Activated CD4-positive, alpha-beta T cell treated with anti-CD3 and anti-CD28 coated beads for 48 hours (primary cell): ENCODE measurements at places on chromosomes 7 and 10.

- DNase-seq: no peak
Measured at GRCh38 chr7:152025937-152026890, 740 bp downstream of the GALNT11 start.

- DNase-seq: no peak
Measured at GRCh38 chr7:32218154-32218467, 147.9 kb upstream of the PDE1C start.

DNA sequence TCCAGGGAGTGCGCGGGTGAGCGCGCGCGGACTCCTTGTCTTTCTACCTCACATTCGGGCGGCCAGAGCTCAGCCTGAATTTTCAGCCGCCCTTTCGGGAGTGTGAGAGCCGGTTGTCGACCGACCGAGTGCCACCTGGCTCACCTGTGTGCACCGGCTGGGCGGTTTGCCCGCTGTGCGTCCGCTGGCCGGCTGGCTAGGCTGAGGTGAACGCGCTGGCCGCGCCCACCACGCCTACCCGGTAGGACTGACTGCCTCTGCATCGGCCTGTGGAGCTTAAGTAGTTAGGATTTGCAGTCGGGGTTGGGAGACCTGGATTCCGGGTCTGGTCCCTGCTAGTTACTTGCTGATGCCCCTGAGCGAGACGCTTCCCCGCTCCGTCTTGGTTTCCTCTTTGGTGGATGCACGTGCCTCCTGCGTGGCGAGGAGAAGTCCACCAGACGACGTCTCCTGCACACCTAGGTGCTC is 553 bp downstream of the TSPAN15 start:
- DNase-seq: peak; percentile 9

DNA sequence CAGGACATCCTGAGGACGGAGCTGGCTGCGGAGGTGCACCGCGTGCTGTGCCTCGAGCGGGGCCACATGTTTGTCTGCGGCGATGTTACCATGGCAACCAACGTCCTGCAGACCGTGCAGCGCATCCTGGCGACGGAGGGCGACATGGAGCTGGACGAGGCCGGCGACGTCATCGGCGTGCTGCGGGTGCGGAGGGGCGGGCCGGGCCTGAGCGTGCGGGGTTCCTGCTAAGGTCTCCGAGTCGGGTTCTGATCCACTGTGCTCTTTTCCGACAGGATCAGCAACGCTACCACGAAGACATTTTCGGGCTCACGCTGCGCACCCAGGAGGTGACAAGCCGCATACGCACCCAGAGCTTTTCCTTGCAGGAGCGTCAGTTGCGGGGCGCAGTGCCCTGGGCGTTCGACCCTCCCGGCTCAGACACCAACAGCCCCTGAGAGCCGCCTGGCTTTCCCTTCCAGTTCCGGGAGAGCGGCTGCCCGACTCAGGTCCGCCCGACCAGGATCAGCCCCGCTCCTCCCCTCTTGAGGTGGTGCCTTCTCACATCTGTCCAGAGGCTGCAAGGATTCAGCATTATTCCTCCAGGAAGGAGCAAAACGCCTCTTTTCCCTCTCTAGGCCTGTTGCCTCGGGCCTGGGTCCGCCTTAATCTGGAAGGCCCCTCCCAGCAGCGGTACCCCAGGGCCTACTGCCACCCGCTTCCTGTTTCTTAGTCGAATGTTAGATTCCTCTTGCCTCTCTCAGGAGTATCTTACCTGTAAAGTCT is 10.4 kb downstream of the ATG9B start:
- peak; percentile 94 for DNase-seq

DNA sequence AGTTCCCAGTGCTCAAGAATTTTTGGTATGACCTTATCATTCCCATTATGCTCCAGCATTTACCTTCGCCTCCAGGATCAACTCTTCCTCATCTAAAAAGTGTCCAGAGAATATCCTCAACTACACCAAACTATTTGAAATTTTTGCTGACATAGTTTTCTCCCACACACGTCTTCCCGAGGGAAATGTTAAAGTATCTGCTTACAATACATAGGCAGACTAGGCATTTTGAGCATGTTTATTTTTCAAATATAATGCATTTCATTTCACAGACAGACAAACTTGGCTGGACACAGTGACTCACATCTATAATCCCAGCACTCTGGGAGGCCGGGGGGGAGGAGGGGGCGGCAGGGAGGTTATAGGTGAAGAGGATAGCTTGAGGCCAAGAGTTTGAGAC is 177.1 kb upstream of the TRIM24 start:
- no peak for DNase-seq

- no peak for DNase-seq
Measured at GRCh38 chr7:159061674-159062212, 82.9 kb downstream of the VIPR2 start.

- DNase-seq: peak; percentile 85
Measured at GRCh38 chr10:6918305-6918704, 338.2 kb upstream of the PRKCQ start.

DNA sequence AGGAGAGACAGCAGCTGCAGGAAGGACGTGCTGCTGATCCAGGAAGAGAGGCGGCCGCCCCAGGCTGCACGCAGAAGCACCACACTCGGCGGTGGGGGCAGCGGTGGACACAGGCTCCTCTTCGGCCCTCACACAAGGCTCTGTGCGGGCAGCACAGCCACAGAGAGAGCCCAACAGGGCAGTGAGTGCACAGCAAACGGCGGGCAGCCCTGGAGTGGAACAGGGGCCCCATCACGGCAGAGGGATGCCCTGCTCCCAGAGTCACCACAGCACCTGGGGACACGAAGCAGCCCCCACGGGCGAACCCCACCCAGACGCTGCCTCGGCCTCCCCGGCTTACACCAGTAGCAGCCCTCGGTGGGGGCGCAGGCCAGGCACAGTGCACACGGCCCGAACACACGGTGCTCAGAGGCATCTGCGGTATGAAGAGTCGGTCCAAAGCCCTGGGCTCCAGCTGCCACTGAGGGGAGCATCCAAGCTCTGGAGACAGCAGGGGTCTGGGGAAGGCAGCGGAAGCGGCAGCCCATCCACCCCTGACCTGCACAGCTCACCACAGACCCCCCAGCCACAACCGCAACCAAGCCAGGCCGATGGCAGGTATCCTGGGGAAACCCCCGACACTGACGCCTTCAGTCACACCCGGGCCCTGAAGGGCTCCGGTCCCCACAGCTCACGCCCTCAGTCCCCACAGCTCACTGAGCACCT is 16.8 kb downstream of the NUDT1 start:
- DNase-seq: no peak

- no peak for DNase-seq
Measured at GRCh38 chr10:119803264-119803663, 69.4 kb downstream of the MCMBP start.

GRCh38 chr10:83991986-83992753 is 147.1 kb upstream of the GHITM start:
- peak; percentile 43 for DNase-seq

DNA sequence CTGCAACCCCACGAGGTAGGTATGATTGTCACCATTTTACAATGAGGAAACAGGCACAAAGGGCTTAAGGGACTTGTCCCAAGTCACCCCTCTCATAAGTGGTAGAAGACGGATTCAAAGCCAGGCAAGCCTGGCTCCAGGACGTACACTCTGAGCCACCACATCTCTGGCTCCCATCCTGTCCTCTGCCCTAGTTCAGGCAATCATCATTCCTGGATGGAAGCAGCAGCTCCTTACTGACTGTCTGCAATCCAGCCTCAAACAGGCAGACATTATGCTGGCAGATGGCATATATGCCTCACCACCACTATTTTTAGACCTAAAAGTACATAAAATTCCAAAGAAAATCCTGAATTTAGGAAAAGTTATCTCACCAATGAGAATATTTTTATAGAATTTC is 100.7 kb downstream of the USP6NL start:
- DNase-seq: no peak

- no peak for DNase-seq
Measured at GRCh38 chr7:51249187-51249945, 67.2 kb downstream of the COBL start.

DNA sequence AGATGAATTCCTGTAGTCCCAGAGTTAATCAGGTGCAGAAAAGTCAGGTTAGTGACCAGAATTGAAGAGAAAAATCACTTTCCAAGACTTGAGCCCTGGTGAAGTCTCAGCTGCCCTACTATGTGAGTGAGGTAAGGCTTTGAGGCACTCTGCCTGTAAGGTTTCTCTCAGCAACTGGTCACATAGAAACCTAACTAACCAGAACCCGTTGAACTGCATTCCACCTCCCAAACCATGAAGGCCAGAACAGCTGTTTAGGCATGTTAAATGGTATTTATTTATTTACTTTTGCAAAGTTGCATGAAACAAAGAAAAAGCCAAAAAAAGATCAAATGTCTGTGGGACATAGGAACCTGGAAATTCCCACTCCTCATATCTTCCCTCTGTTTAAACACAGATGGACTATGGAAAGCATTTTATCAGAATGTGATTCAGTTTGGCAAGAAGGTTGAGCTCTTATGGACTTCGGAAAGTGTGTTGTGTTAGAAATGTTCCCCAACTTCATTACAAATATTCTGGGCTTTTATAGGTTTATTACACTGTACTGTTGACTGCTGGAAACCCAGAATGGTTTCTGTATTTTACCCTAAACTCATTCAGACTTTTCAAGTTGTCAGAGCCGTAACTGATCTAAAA is 12.8 kb upstream of the GPR85 start:
- DNase-seq: no peak

DNA sequence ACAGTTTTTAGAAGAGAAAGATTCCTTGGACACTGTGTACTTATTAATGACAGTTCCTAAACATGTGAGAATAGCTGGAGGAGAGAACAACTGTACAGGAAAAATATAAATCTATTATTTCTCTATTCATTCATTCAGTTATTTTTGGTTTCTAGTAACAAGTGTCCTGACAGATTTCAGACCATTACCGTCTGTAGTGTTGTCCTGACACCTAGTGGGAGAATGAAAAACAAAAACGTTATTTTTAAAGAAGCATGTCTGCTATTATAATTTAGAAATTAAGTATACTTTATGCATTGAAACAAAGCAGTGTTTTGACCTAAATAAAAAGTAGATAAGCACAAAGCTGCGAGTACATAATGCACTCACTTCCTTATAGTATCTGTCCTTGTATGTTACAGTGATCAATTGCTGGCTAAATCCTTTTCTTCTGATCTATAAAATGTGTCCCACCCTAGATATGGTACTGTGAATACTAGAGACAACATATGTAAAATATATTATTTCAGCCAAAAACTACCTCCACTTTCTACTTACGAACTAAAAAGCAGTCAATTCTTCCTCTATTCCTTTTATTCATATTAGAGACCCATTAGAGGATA is 575.6 kb downstream of the ARL4A start:
- DNase-seq: no peak

DNA sequence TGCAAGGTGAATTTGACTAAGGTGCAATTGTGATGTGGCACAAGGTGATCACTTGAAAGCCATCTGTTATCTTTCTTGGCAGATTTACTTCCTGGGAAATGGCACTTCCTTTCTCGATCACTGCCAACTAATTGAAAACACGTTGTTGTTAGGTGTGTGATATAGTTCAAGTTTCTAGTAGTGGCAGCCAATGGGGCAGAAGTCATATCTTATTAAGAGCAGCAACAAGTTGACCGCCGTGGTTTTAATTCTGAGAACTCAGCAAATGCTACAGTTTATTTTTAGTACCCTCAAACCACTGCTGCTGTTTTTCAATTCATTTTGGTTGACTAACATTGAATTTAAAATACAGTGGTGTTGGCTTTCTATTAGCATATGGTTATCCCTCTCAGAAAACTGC is 1.6 kb downstream of the CHN2 start:
- no peak for DNase-seq

DNA sequence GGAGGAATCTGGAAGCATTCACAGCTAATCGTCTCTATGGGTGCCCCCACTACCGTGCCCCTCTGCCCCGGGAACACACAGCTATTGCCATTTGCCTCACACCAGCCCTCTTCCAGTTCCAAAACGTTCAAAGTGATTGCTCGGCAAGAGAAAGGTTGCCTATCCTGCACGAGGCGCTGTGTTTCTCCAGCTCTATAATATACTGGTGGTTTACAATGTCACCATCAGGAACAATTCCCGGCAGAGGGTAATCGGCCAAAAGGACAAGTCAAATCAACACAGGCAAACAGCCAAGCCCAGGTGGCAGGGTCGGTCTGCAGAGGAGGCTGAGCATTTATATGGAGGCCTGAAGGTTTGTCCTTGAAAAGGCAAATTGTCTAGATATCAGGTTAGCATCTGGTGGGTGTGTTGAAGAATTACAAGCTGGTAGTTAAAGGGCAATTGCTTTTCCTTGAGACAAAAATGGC is 29.2 kb upstream of the TNS3 start:
- no peak for DNase-seq

DNA sequence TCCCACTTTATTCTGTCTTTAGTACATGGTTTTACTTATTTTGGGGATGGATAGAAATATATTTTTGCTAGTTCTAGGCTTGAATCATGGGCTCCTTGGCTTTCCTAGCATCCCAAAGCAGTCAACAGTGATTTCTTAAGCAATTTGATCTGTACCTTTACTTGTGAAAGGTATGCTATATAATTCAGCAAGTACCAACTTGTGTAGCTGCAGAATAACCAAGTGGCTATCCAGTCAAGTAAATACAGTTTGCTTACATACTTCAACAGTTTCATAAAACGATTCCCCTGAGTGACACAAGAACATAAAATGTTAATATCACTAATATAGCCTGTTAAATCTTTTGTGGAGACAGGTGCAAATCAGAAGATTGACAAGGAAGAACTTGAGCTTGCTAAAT is 67.2 kb downstream of the PODXL start:
- no peak for DNase-seq

DNA sequence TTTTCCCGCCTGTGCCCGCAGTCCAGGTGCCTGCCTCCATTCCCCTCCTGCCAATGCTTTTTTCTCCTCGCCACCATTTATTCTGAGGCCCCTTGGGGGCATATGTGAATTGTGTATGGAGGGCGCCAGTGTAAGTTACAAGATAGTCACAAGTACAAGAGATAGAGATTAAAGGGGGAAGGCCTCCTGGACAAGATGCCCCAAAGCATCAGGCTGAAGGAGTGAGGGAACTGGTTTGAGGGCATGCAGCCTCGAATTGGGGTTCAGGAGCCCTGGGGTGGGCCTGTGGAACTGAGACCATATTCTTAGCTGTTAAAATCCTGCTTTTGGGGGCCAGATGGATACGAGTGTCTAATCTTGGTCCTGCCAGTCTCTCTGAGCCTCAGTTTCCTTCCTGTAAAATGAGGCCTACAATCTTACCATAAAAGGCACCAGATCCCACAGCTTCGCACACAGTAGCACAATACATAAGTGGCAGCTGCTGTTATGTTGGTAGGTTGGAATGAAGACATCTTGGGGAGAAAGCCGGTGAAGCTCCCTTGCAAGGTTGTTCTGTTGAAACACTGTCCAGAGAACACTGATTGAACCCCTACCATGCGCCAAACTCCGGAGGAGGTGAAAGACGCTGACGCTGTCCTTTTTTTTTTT is 545 bp upstream of the COMTD1 start:
- no peak for DNase-seq

- no peak for DNase-seq
Measured at GRCh38 chr7:30465811-30466180, 12.8 kb downstream of the NOD1 start.

DNA sequence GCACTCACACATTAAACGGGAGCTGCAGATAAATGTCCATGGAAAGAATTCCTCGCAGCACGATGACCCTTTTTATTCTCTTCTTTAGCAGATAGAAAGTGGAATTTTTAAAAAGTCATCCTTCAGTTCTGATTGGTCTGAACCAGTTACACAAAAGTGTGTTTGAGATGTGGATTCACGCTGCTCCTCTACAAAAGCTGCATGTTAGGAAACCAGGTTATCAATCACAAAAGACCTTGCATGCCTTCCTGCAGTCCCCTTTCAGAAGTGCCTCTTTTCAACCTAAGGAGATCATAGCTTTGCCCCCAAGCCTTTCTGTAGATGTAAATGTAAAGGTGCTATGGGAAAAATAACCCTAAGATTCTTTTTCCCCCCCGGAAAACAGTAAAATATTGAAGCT is 299.7 kb downstream of the PLXDC2 start:
- no peak for DNase-seq

- DNase-seq: no peak
Measured at GRCh38 chr7:109967406-109967805, 1123.5 kb upstream of the LRRN3 start.
